ENCODE measurements at places on chromosomes 5 and 9.

GRCh38 chr5:112857866-112858265 lies 3.2 kb upstream of the SRP19 start:
- no peak for DNase-seq

DNA sequence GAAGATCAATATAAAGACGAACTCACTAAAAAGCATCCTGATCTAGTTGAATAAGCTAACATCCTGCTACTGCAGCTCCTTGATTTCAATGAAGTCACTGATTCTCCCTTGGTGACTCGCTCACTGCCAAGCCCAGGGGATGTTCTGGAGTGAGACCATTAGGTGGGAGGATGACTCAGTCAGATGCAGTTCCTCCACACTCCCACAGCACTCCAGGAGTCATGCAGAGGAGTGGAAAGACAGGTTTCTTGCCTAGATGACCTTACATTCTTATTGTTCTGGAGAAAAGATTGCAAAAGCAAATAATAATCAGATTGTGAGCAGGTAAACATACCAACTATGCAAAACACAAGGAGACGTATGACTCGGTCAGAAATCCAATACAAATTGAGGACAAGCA lies 15.3 kb downstream of the GCNT4 start:
- peak; percentile 16 for DNase-seq

- DNase-seq, result no peak
Observed at GRCh38 chr9:100581081-100581480, 3.2 kb downstream of the CAVIN4 start.

- no peak for DNase-seq
Observed at GRCh38 chr9:86494644-86495111, 140.5 kb upstream of the TUT7 start.
